ENCODE measurements at places on chromosomes 2 and 18. TPM values are rescaled to one million over a fixed set of nuclear protein-coding genes. Genes with fewer than 3 reads are reported as not detected.
A peak's percentile ranks its signal among the peaks of the same experiment; 100 is the strongest.

TLX2 gene
- not detected for total RNA-seq

CFAP53 gene
- 0.30 TPM for total RNA-seq

NT5DC4 gene
- not detected for total RNA-seq

DNA sequence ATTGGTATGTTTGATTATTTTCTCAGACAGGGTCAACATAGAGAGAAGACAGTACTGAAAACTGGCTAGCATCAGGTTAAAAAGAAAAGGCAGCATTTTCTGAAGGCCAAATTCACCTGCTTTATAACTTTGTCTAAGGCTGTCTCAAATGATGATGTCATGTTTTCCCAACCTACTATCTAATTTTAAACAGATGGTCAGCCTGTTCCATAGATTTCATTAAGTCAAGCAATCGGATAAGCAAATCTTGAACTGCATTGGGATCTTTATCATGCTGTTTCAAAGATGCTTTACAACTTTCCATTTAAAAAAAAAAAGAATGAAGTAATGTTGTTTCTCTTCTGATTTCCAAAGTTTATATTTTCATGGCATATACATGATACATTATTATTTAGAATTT lies 56.3 kb upstream of the SPOPL start:
- peak; percentile 7 for DNase-seq

DNA sequence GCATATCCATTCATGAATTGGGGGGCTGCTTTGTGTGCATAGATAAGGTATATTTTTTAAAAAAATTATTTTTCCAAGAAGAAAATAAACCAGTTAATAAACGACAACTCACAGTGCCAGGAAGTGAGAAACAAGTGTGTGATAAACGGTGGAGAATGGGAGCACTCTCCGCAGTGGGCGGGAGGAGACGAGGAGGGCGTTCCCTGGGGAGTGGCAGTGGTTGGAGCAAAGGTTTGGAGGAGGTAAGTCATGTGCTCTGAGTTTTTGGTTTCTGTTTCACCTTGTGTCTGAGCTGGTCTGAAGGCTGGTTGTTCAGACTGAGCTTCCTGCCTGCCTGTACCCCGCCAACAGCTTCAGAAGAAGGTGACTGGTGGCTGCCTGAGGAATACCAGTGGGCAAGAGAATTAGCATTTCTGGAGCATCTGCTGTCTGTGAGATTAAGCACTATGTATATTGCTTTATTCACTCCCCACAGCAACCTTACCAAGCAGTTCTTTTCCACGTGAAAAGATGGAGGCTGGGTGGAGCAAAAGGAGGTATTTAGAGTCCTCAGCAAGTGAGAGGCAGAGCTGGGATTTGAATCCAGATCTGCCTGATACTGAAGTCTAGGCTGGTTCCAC lies 27.0 kb upstream of the CASP8 start:
- no peak for DNase-seq

DNA sequence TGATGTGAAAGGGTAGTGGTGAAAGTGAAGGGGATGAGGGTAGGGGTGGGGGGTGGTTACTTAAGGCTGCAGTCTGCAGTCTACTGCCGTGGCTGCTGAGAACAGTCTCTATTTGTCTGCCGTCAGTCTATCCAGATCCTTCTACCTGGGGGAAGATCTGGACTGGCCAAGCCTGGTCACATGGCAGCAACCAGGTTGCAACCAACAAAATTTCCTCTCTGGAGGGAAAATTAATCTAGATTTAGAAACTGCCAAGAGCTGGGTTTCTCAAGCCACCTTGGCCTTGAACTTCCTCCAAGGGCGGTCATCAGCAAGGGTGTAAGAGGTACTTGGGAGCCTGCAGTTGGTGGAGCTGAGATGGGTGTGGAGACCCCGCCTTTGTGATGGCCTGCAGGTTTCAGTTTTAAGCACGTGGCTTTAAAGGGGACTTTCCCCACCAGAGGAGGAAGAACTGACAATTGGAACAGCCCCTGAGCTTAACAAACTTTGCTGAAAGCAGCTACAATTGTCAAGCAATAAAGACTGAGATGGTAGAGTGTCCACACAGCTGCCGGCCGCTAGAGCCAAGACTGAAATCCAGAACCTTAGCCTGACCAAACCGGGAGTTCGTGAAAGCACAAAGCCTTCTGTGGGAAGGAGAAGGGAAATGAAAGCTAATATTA lies 31.4 kb upstream of the KCMF1 start:
- DNase-seq: no peak

GRCh38 chr18:69490813-69491212 lies 90.1 kb downstream of the DOK6 start:
- DNase-seq: no peak

GRCh38 chr2:566379-567313 lies 110.6 kb downstream of the TMEM18 start:
- DNase-seq: no peak

Data from skin of body (tissue), 3 donors.